HFFc6 (cell line): ENCODE measurements at places on chromosomes 4 and X. TPM values are rescaled to one million over a fixed set of nuclear protein-coding genes. Genes with fewer than 3 reads are reported as not detected.

- peaks cover 30% of the 10 kb centered on the region for H3K4me1 ChIP-seq
- H3K36me3 ChIP-seq: no peaks in the 10 kb centered on the region
- peak overlapping the region; percentile 1; the same call in 1 of the 2 replicates for H3K4me3 ChIP-seq
- DNase-seq: no peak
- no peaks in the 10 kb centered on the region for H3K27me3 ChIP-seq
These were observed 3.7 kb upstream of the RAB9A start for GRCh38 chrX:13685126-13685763.

DNA sequence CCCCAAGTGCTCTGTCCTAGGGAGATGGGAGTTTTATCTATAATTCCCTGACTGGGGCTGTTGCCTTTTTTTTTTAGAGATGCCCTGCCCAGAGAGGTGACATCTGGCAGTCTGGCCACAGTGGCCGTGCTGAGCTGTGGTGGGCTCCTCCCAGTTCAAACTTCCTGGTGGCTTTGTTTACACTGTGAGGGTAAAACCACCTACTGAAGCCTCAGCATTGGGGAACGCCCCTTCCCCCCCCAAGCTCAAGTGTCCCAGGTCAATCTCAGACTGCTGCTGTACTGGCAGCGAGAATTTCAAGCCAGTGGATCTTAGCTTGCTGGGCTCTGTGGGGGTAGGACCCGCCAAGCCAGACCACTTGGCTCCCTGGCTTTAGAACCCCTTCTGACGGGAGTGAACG is 38.3 kb upstream of the CBLL2 start:
- H3K4me1 ChIP-seq: peaks cover 10% of the 10 kb centered on the region
- DNase-seq: no peak
- H3K4me3 ChIP-seq: no peak overlapping the region
- H3K27me3 ChIP-seq: peaks cover 2% of the 10 kb centered on the region; the same call in 1 of the 2 replicates

- peaks cover 6% of the 10 kb centered on the region; the same call in 1 of the 2 replicates for H3K4me1 ChIP-seq
- no peaks in the 10 kb centered on the region for H3K27me3 ChIP-seq
- H3K36me3 ChIP-seq: no peaks in the 10 kb centered on the region
- H3K4me3 ChIP-seq: no peak overlapping the region
- DNase-seq: peak; percentile 12
These were observed 1144.2 kb downstream of the FAT4 start for GRCh38 chr4:126458993-126459392.

DNA sequence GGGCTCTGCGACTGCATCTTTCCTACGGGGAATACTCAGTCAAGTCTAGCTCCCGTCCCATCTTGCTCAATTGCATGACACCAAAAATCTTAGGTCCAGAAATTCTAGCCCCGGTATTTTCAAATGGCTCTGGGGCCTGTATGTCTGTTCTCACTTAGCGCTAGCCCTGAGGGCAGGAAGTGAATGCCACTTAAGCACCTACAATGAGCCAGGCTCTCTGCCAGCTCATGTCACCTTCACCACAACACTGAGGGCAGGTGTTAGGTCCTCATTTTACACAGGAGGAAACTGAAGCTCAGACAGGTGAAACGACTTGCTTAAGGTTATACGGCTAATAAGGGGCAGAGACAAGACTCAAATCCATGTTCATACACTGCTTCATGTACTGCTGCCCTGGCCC is 282.8 kb downstream of the PPP1R2C start:
- no peak overlapping the region for H3K4me3 ChIP-seq
- H3K27ac ChIP-seq: no peak overlapping the region
- no peaks in the 10 kb centered on the region for H3K4me1 ChIP-seq
- no peaks in the 10 kb centered on the region; the same call in 1 of the 2 replicates for H3K27me3 ChIP-seq
- no peak for DNase-seq

GRCh38 chr4:54767376-54767775 is 109.6 kb downstream of the KIT start:
- H3K4me3 ChIP-seq: no peak overlapping the region
- H3K4me1 ChIP-seq: no peaks in the 10 kb centered on the region
- no peaks in the 10 kb centered on the region; the same call in none of the 2 replicates for H3K27me3 ChIP-seq
- no peak for DNase-seq
- no peak overlapping the region for H3K27ac ChIP-seq

- H3K4me1 ChIP-seq: peaks cover 10% of the 10 kb centered on the region
- H3K36me3 ChIP-seq: peaks cover 14% of the 10 kb centered on the region
- no peaks in the 10 kb centered on the region; the same call in 1 of the 2 replicates for H3K27me3 ChIP-seq
- no peak overlapping the region for H3K4me3 ChIP-seq
- H3K27ac ChIP-seq: peak overlapping the region; percentile 16
- no peak for DNase-seq
These were observed 40.5 kb downstream of the MED14 start for GRCh38 chrX:40694802-40695201.

DNA sequence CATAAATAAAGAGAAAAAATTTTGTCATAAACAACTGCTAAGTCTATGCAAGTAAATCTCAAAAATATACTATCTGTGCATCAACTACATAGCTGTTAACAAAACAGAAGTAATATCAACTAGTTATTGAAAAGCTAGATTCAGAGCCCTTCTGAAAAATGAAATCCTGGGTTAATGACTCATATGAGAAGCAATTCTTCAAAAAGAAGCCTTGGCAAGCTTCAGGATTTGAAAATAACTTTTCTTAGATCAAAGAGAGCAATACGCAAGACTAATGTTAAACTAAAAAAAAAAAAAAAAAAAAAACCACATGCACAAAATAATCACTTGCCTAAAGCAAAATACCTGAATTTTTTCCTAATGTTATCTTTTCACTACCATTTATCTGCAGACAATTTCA is 566.1 kb upstream of the BOD1L1 start:
- H3K27ac ChIP-seq: no peak overlapping the region
- H3K27me3 ChIP-seq: no peaks in the 10 kb centered on the region
- no peak overlapping the region for H3K4me3 ChIP-seq
- no peaks in the 10 kb centered on the region for H3K36me3 ChIP-seq
- 0 out of 2 replicates have a peak, but pooled peaks cover 5% of the 10 kb centered on the region for H3K4me1 ChIP-seq
- DNase-seq: no peak

DNA sequence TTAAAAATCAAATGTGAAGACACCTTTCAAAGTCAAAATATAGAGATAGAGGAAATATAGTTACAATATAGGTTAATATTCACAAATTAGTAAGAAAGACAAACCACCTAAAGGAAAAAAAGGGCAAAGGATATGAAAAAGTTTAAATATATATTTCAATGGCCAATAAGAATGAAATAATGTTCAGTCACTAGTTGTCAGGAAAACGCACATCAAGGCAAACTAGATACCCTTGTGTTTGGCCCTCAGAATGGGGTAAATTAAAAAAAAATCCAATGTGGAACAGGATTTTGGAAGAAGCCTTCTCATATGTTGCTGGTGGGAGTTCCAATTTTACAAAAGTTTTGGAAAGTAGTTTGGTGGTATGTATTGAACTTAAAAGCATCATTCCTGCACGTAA is 2.4 kb downstream of the ZNF41 start:
- peaks cover 4% of the 10 kb centered on the region; the same call in 1 of the 2 replicates for H3K27me3 ChIP-seq
- DNase-seq: no peak
- peaks cover 5% of the 10 kb centered on the region; the same call in 1 of the 2 replicates for H3K36me3 ChIP-seq
- no peak overlapping the region for H3K4me3 ChIP-seq

DNA sequence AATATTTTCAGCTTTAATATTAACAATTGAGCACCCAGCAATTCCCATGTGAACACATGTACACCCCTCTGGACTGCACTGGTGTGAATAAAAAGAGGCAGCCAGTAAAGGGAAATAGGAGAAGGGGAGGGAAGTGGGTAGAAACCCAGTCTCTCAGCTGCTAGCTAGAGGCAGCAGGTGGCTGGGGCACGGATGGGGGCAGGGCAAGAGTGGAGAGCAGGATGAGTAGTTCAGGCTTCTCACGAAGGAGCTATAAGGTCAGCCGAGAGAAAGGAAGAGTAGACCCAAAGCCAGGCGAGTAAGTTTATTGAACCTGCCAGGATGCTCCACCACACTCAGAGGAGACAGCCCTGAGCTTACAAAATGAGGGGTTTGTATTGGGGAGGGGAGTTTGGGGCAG is 184.8 kb upstream of the MTMR8 start:
- H3K4me1 ChIP-seq: no peaks in the 10 kb centered on the region
- H3K27ac ChIP-seq: no peak overlapping the region

GAGE12E gene
- total RNA-seq: not detected in 3 replicates

SPANXA1 gene
- total RNA-seq: 1.3 to 207 TPM in 2 of 3 replicates, not detected in the other

MTMR8 gene
- not detected in 3 replicates for total RNA-seq

MRFAP1L1 gene
- total RNA-seq: 39.8 and 46.0 TPM in 2 replicates

EGFL6 gene
- not detected in 3 replicates for total RNA-seq
